Esophagus squamous epithelium (tissue), 5 donors: ENCODE measurements at places on chromosomes 5 and 9. TPM values are rescaled to one million over a fixed set of nuclear protein-coding genes. Genes with fewer than 3 reads are reported as not detected.

GRCh38 chr5:38697013-38697412 is 140.6 kb upstream of the LIFR start:
- DNase-seq, result no peak

Gene ABCA1
- 32.8 TPM for total RNA-seq

Gene AK8
- total RNA-seq, result 0.38 TPM

DNA sequence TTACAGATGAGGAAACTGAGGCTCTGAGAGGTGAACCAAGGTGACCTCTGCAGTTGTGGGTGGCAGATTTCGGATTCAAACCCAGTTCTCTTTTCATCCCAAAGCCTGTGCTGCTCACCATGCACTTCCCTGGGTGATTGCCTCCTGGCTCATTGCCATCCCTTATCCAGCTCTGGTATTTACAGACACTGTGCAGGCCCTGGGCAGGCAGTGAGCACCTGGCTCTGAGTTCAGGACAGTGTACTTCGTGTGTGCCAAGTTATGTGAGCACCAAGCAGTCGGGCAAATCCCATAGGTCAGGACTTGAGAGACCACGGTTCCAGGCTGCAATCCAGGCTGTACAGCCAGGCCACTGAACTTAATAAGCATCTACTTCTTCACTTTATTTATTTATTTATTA is 1.4 kb downstream of the LRSAM1 start:
- DNase-seq, result no peak

Gene RFESD
- total RNA-seq, result 0.64 TPM

GRCh38 chr9:87500491-87501270 is 3.0 kb downstream of the DAPK1 start:
- no peak for DNase-seq

DNA sequence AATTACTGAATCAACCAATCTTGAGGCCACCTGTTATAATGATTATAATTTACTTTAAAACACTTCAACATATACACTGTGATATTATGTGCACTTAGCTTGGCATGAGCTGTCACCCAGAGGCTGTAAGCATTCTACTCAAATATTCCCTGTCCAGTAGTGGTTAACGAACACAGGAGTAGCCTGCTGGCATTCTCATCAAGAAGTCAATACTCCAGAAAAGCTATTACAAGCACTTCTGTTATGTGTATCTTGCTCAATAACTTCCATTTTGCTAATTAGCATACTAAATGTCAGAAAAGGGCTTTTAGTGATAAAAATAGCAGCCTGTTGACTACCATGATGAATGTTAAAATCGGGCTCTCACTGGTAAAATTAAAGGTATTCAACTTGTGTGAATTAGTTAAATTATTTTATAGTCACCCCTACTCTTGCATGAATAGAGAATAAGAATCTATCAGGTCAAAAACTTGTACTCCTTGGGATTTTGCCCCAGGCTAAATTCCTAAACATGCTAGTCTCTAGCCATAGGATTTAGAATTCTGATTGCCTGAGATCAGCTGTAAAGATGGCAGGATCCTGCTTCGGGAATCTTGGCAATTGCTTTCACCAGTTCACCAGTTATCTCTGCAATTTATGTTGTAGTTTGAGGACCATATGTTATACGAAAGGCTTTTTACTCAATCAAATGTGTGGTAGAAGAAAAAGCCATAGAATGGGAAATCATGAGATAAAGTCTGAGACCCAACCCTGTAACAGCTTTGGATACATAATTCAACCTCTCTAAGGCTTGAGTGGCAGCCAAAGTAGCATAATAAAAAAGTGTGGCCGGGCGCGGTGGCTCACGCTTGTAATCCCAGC is 43.4 kb upstream of the PAM start:
- DNase-seq, result no peak

GRCh38 chr5:154479944-154480750 is 2.1 kb upstream of the HAND1 start:
- no peak for DNase-seq
